ENCODE measurements at places on chromosomes 16 and 17. TPM values are rescaled to one million over a fixed set of nuclear protein-coding genes. Genes with fewer than 3 reads are reported as not detected.

- no peak for DNase-seq
Measured at GRCh38 chr17:58703916-58704286, 11.5 kb downstream of the RAD51C start.

GRCh38 chr17:82594571-82594970 lies 53.7 kb downstream of the WDR45B start:
- DNase-seq, result no peak

- DNase-seq, result no peak
Measured at GRCh38 chr16:86117756-86118155, 218.8 kb downstream of the IRF8 start.

GRCh38 chr17:17999364-18000029 lies 26.8 kb downstream of the DRC3 start:
- no peak for DNase-seq

GRCh38 chr17:6454495-6455320 lies 10.5 kb downstream of the PIMREG start:
- no peak for DNase-seq

GRCh38 chr16:77868052-77868451 lies 79.7 kb downstream of the VAT1L start:
- no peak for DNase-seq

DNA sequence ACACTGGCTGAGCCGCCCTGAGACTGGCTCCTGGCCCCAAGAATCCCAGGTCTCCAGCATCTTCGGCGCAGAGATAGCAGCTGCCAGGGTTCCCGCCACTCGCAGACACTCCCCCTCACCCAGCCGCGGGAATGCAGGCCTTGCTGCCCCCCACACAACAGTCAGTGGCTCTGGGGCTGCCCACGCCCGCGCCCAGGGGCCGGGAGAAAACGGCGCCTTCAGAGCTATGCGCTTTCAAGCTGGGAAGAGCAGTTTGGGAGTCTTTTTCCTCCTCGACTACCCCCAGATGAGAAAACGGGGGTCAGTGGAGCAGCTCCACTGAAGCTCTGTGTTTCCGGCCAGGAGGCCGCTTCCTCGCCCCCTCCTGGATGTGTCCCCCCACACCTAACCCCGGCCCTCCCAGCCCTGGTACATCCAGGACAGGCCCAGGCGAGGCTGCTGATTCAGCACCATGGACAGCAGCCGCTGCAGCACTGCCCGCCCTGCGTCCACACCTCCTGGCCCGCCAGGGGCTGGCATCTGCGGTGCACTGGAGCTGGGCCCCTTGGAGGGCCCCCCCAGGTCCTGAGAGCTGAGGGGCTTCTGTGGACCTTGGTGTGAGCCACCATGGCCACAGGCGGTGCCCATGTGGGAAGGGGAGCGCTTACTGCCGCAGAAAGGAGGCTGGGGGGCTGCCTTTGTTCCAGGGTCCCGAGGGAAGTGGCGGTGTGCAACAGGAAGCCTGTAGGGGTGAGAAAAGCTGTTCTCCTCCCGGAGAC lies 35.7 kb downstream of the CACNA1H start:
- DNase-seq, result peak; percentile 65

GRCh38 chr17:48520631-48521079 lies 10.2 kb downstream of the HOXB1 start:
- DNase-seq, result no peak

DNA sequence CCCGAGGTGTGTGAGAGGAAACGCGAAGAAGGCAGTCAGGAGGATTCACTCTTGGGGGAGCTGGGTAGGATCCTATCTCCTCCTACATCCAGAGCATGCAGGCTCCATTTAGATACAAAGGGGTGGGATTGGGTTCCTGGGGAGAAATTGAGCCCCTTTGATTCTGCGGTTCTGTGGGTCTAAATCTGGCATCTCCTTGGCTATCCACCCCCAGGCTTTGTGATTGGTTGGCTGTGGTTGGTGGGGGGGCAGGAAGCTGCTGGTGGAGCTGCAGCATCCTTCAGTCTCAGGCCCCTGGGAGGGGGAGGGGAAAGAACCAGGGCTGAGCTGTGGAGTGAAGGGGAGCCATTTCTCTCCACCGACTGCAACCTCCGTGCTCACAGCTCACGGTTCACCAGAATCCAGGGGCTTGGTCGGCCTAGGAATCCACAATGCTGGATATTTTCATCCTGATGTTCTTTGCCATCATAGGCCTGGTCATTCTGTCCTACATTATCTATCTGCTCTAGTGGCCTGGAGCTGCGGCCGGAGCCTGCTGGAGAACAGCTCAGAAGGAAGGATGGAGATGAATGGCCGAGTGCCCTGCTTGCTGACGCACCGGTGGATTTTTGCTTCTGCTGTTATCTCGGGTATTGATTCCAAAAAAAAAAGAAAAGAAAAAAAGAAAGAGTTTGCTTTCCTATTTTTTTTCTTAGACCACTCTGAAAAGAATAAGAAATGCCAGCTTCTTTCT lies at the start of gene LASP1NB:
Gene LASP1NB, plus strand, starts transcription at position 352 of the 733 bp plus-strand sequence.
- DNase-seq, result peak; percentile 57

DNA sequence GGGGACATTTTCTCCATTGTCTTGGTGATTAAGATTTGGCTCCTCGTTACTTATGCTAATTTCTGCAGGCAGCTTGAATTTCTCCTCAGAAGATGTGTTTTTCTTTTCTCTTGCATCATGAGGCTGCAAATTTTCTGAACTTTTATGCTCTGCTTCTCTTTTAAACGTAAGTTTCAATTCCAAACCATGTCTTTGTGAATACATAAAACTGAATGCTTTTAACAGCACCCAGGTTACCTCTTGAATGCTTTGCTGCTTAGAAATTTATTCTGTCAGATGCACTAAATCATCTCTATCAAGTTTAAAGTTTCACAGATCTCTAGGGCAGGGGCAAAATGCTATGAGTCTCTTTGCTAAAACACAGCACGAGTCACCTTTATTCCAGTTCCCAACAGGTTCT lies 19.4 kb downstream of the ARHGAP44 start:
- DNase-seq, result no peak

The MT1G gene
- 10.2 TPM for total RNA-seq

The ZNF263 gene
- total RNA-seq, result 25.7 TPM

Measured in activated CD4-positive, alpha-beta T cell treated with anti-CD3 and anti-CD28 coated beads, Interleukin-2, amount 10 ng/mL, durations not matched to agents 7 days and 5 days (primary cell).